ENCODE measurements at places on chromosomes 7 and 10.

GRCh38 chr10:103555325-103555649 lies 61.8 kb downstream of the NEURL1 start:
- DNase-seq, result no peak

- DNase-seq, result no peak
Measured at GRCh38 chr10:4107285-4107851, 322.4 kb upstream of the KLF6 start.

DNA sequence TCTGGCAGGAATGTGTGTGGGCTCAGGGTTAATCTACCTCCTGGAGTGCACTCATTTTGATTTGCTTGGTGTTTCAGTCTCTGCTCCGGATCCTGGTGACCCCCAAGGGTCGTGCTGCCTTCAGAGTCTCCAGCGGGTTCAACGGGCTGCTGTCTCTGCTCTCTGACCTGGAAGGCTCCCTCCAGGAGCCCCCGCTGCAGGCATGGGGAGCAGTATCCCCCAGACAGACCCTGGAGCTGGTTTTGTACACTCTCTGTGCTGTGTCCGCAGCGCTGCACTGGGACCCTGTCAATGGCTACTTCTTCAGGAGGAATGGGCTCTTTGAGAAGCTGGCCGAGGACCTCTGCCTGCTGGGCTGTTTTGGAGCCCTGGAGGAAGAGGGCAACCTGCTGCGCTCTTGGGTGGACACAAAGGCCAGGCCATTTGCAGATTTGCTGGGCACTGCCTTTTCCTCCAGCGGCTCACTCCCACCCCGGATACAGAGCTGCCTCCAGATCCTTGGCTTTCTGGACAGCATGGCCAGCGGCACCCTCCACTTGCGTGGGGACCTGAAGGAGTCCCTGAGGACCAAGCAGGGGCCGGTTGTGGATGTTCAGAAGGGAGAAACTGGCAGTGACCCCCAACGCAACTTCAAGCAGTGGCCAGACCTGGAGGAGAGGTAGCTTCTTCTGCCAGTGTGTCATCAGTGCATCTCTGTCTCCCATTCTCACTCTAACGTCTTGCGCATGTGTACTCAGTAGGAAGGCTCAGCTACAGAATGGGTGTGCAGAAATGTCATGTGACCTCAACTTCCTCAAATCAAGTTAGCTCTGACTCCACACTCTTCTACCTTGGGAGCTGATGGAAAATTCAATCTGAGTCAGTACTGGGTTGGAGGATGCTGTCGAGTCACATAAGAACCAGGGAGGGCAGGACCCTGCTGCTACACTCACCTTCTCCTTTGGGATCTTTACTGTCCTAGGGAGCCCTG lies 58.5 kb downstream of the WDFY4 start:
- DNase-seq, result no peak

- DNase-seq, result no peak
Measured at GRCh38 chr10:12487366-12487765, 138.0 kb downstream of the CAMK1D start.

DNA sequence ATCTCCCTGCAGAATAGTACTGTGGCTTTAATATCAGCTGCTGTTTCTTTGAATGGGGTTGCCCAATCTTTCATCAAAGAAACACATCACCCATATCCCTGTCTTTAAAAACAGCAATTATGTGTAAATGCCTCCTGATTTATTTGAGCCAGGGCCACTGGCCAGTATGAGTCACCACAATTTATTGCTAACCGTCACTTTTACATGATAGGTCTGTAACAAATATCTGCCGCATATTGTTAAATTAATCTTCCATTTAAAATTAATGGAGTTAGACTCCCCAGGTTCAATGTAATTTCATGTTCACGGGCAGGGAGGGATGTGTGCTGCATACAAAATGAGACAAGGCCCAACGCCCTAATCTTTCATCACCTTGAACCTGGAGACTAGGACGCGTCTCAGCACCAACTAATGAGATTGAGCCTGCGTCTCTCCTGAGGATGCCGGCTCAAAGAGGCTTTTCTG lies 673.4 kb downstream of the AUTS2 start:
- no peak for DNase-seq

Data from NCI-H460 (cell line).